NCI-H1436 (cell line): ENCODE measurements at places on chromosomes 4 and X.

GRCh38 chr4:142121448-142122350 lies 485.3 kb downstream of the IL15 start:
- no peak for DNase-seq

DNA sequence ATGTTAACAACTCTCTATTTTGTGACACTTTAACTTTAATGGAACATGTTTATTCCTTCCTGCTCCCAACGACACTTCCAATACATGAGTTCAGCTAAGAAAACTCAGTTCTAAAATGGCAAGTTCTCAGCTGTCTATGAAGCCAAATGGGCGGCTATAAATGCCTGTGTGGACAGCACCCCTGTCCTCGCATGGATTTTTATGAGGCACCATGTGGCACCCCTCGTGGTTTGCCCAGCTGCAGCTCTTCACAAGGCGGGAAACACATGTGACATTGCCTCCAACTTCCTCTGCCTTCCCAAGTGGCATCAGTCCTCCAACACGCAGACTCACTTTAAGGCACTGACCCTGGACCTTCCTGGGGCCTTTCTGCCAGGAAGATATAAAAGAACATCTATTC lies 48.0 kb downstream of the SH3RF1 start:
- no peak for DNase-seq

DNA sequence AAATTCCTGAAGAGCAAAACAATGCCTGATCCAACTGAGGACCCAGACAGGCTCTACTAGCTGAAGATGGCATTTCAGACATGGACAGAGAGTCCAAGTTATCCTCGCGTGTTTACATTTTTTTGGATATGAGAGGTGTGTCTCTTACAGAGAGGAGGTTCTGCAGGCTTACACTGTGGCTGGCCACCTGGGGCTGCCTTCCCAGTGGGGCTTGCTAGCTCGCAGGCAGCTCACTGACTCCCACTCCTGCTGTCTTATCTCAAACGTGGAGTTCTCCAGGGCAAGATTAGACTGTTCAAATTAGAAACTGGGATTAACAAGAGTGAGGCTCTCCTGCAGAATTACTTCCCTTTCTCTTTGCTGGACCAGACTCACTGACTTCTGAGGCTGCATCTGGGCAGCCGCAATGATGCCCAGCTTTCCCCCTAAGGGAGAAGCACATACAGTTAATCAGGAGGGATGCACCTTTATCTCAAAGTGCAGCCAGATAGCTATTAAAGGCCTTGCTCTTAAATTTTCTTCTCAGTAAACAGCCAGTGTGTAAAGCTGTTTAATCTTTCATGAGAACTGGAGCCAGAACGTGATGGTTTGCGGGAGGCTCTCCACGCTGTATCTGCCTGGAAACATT lies 123.0 kb downstream of the ENPP6 start:
- no peak for DNase-seq

DNA sequence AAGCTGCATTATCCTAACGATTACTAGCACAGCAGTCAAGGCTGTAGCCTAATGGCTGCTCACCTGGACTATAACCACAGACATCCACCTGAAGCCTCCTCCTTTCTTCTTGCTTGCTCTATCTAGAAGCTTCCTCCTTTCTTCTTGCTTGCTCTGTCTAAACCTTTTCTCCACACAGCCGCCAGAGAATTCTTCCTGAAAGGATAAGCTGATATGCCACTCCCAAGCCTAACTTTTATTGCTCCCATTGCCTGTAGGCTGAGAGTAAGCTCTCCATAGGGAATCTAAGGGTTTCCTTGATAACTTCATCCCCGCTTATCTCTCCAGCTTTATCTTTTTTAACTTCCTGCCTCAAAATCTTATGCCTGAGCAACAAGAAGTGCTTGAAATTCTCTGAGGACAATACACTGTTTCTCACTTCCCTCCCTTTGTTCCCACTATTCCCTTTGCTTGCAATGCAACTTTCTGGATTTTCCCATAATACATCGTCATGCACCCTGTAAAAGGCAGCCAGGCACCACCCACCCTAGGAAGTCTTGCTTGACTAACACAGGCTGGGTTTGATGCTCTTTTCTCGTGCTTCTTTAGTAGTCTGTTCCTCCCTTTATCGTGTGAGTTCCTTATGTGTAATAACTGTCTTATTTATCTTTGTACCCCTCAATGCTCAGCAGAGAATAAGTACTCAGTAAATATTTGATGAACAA lies 1.4 kb upstream of the LRIT3 start:
- no peak for DNase-seq

GRCh38 chr4:10173754-10174749 lies 57.5 kb upstream of the WDR1 start:
- no peak for DNase-seq

- no peak for DNase-seq
Measured at GRCh38 chr4:154722262-154722661, 21.5 kb upstream of the LRAT start.

- no peak for DNase-seq
Measured at GRCh38 chr4:137474711-137475301, 57.5 kb downstream of the PCDH18 start.

- no peak for DNase-seq
Measured at GRCh38 chrX:21581479-21581878, 76.7 kb downstream of the KLHL34 start.

- DNase-seq, result no peak
Measured at GRCh38 chr4:82688091-82688795, 110.4 kb downstream of the SCD5 start.

DNA sequence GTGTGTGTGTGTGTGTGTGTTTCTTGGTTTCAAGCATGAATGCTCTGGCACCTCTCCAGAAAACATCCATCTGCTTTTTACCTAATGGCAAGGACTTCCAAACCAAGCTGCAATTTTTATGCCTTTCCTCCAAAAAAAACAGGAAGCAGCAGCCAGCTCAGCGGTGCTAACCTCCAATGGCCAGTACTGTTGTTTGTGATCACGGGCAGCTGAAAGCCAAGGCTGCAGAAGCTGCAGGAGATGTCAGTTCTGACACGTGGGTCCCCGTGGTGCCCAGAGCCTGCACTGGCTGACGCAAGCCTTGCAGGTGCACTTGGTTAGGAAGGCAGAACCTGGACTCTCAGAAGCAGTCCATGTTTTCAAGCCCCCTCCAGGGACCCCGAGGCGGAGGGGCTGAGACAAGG lies 313.6 kb upstream of the DDX53 start:
- DNase-seq, result peak; percentile 44

GRCh38 chrX:148620023-148620422 lies 119.6 kb downstream of the AFF2 start:
- DNase-seq, result no peak
